Hepatocyte (in vitro differentiated cells): ENCODE measurements at places on chromosomes 16 and 17.

DNA sequence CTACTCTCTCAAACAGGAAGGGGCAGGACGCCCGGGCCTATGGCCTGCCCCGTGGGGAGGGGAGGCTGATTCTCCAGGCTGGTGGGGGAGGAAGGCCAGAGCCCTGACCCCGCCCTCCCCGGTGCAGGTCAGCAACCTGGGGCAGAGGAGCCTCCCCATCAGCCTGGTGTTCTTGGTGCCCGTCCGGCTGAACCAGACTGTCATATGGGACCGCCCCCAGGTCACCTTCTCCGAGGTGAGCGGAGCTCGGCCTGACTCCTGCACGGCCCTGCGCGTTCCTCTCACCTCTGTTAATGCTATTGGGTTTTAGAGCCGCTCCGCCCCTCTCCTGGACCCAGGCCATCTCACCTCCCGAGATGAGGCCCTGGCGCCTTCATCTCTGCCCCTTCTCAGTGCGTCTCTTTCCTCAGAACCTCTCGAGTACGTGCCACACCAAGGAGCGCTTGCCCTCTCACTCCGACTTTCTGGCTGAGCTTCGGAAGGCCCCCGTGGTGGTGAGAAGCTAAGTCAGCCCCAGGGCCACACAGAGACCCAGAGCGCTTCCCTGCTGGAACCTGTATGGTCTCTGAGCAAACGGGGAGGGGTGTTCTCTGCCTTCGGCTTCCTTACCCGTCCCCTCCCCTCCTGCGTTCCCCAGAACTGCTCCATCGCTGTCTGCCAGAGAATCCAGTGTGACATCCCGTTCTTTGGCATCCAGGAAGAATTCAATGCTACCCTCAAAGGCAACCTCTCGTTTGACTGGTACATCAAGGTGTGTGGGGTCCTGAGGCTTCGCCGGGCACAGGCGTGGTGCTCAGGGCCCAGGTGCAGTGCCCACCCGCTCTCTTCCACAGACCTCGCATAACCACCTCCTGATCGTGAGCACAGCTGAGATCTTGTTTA, 25.1 kb upstream of the ITGAX start:
- no peak for DNase-seq

DNA sequence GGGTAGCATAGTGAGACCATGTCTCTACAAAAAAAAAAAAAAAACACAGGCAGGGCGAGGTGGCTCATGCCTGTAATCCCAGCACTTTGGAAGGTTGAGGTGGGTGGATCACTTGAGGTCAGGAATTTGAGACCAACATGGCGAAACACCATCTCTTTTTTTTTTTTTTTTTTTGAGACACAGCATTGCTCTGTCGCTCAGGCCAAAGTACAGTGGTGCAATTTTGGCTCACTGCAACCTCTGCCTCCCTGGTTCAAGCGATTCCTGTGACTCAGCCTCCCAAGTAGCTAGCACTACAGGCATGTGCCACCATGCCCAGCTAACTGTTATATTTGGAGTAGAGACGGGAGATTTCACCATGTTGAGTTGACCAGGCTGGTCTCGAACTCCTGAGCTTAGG, 5.1 kb downstream of the RAMP2 start:
- DNase-seq: no peak

DNA sequence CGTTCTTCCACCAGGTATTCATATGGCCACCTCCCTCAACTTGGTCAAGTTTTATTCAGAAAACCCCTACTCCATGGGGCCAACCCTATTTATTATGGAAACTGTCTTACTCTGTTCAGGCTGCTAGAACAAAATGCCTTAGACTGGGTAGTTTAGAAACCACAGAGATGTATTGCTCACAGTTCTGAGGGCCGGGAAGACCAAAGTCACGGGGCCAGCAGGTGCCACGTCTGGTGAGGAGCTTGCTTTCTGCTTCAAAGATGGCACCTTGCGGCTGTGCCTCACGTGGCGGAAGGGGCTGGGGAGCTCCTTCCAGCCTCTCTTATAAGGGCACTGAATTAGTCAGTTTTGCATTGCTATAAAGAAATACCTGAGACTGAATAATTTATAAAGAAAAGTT, 74.3 kb downstream of the AXIN2 start:
- DNase-seq: no peak

DNA sequence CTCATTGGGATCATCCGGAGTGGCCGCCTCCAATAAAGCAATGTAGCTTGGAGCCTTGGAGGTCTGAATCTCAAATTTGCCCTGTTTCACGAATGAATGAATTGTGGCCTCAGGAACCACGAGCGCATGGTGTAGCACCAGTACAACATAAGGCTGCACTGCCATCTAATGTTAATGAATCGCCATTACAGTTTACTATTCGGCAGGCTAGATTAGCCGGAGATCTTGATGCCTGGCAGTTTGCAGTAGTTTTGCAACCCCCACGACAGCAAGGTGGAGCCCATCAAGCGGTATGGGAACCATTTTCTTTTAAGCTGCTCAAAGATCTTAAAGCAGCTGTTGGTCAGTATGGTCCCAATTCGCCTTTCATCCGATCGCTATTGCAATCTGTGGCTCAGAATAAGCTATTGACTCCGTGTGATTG, 18.8 kb downstream of the ALOX15B start:
- peak; percentile 90 for DNase-seq

- peak; percentile 60 for DNase-seq
Measured at GRCh38 chr17:8326511-8327302, 12.9 kb upstream of the ODF4 start.

DNA sequence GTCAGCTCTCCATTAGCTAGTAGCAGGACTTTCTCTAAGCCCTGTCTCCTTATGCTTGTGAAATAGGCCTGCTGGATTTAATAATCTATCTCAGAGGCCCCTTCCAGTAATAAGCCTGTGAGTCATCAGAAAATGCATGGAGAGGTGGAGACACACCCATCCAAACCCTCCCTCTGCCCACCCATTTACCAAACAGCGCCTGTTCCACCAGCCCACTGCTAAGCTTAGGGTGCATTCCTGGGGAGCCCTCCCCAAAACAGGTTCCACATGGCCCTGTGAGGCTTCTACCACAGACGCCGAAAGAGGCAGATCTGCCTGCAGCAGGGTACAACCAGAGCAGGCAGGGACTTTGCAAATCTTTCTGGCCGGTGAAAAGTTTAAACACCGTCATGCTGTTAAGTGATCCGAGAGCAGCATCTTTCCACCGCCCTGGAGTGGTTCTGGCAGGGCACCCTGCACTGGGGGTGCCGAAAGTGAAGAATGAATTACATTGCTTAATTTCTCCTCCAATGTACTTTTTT, 99.3 kb downstream of the GAS7 start:
- peak; percentile 66 for DNase-seq

DNA sequence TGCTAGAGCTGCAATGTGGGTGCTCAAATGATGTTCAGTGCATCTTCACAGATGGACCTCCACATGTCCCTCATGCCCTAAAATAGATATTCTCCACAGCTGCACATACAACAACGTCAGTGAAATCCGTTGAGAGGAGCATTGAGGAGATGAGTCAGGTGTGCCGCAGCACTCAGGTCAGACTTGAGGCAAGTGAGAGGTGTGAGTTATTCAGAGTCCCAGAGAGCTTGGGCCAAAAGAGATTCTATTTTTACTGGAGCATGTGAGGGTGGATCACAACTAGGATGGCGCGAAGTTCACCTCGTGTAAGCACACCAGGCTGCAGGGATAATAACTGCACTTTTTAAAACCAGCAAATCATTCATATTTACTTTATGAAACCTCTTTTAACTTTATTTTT, 645.3 kb downstream of the MAF start:
- no peak for DNase-seq

DNA sequence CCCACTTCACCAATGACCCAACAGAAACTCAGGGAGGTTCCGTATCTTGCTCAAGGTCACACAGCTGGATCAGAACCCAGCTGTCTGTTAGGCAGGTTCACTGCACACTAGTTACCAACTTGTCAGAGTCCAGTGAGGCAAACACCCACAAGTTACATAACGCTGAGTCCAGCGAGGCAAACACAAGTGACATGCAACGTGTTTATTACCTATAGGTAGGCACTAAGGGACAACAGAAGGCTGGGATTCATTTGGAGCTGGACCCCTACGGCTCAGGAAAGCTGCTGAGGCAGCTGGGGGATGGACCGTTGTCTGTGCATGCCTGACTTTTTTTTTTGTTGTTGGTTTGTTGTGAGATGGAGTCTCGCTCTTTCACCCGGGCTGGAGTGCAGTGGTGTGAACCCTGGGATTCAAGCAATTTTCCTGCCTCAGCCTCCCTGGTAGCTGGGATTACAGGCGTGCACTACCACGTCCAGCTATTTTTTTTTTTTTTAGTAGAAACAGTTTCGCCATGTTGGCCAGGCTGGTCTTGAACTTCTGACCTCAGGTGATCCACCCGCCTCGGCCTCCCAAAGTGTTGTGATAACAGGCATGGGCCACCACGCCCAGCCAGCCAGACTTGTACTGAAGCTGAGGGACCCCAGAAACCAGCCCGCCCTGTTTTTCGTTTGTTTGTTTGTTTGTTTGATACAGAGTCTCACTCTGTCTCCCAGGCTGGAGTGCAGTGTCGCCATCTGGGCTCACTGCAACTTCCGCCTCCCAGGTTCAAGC, 1.9 kb upstream of the RSAD1 start:
- DNase-seq: peak; percentile 33

GRCh38 chr17:80082403-80083135, 18.8 kb upstream of the GAA start:
- peak; percentile 86 for DNase-seq

- peak; percentile 50 for DNase-seq
Measured at GRCh38 chr17:73901661-73902415, 257.6 kb upstream of the SDK2 start.

GRCh38 chr17:66662496-66662895, 172.4 kb upstream of the CACNG5 start:
- DNase-seq: no peak

- DNase-seq: no peak
Measured at GRCh38 chr16:89050119-89050867, 43.4 kb upstream of the ACSF3 start.

- no peak for DNase-seq
Measured at GRCh38 chr16:52411011-52411410, 135.9 kb downstream of the TOX3 start.

GRCh38 chr16:68719993-68720489, 17.1 kb upstream of the CDH1 start:
- no peak for DNase-seq

GRCh38 chr16:55480228-55480655, 1.2 kb downstream of the MMP2 start:
- DNase-seq: peak; percentile 85

- DNase-seq: no peak
Measured at GRCh38 chr16:1991135-1991551, 1.4 kb downstream of the SYNGR3 start.

DNA sequence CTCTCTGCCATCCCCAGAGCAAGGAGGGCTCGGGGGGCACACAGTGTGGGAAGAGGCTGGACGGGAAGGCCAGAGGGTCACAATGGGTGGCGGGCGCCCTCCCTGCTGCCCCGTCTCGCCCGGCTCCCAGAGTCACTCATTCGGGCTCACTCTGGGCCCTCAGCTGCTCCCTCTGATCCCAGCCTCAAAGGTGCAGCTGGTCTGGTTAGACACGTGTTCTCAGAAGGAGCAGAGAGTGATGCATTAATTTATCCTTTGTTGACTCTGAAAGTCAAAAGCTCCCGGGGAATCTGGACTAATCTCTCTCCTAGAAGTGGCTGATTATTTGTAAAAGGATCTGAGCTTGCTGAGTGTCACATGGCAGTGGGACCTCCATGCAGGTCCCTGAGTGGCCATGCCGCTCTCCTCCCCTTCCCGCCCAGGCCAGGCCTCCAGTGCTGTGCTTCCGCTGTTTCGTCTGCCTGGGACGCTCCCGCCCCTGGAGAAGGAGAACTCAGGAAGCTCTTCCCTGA, 87.5 kb downstream of the SEC14L1 start:
- no peak for DNase-seq

GRCh38 chr16:51994597-51994996, 552.3 kb downstream of the TOX3 start:
- peak; percentile 57 for DNase-seq

DNA sequence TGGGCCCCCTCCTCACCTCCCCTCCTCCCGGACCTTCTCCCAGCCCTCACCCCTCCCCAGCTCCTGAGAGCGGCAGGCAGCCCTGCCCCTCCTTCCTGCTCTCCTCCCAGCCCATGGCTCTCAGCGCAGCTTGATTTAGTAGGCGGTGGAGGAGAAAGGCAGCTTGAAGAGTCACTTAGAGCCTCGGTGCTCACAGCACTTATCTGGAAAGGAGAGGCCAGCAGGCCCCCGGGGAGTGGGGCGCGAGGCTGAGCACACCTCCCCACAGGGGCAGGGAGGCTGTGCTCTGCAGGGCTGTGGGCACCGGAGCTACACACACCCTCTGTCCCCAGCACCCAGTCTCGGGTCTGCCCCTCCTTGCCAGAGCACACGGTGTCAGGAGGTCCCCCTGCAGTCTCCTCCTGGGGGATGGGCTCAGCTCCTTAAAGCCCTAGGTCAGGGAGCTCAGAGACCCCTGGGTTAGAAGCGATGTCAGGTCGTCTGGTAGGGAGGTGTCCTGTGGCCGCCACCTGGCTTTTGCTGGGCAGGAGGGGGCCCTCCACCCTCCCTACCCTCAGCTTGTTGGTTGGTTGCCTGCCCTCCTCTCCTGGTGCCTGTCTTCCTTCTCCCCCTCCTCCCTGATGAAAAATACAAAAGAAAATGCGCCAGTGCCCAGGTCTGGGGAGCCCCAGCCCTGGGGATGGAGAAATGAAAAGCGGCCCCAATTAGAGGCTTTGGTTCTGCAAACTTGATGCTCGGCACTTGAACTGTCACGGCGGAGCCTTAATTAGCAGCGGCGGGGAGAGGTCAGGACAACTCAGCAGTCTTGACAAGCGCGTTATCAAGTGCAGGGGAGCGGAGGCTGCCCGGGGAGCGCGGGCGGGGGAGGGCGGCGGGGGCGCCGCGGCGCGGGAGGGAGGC, 151.1 kb upstream of the GSE1 start:
- peak; percentile 83 for DNase-seq

GRCh38 chr16:87953308-87954215, 2.3 kb downstream of the BANP start:
- DNase-seq: no peak

GRCh38 chr16:11061629-11062270, 117.4 kb downstream of the CLEC16A start:
- DNase-seq: no peak

DNA sequence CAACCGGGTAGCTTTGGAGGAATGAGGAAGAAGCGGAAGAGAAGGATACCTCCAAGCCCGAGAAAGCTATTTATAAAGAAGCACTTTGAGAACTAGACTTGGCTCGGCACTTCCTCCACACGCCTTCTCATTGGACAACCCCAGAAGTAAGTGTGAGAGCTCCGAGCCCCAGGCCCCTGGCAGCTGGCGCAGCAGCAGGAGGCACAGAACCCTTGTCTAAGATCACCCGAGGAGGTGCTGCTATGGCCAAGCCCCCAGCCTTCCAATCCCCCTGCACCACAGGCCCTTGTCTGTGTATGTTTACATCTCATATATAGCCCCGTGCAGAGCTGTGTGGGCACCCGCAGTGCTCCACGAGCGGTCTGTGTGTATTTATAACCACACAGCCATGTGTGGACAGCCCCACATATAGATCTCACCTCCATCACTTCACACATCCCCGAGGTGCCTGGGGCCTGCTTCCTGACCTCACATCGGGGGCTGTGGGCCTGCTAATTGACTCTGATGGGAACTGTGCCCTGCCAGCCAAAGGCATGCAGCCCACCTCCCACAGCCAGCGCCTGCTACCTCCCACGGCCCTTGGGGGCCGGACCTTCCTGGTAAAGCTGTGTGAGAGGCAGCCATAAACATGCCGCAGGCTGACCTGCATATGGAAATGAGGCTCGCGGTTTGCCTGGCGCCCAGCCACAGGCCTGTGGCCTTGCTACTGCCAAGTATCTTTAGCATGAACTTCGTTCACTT, 96.1 kb downstream of the C17orf67 start:
- peak; percentile 20 for DNase-seq
